ENCODE measurements at places on chromosomes 7 and 10.

- no peak for DNase-seq
Measured at GRCh38 chr10:118961436-118961835, 68.1 kb upstream of the NANOS1 start.

DNA sequence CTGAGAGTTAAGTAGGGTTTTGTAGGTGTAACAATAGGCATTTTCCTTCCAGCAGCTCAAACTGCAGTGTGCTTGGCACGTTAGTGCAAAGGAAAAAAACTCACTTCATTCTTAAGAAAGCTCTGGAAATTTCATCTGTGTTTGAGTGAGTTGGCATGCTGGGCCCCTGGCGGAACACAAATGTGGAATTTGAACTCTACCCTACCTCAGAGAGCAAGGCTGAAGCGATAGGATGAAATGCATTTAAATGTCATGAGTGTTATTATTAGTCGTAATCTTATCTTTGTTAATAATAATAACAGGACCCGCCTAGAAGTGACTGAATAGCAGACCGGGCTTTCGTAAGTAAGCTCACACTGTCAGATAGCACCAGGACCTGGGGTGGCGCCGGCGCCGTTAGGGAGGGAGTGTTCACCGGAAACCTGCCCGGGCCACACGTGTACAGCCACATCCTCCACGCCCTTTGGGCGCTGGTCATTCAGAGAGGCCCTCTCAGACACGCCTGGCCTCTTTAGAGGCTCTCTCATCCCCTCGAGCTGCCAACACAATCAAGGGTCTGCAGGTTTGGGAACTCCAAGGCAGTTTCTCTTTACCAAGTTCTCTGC, 63.5 kb downstream of the GRK5 start:
- peak; percentile 29 for DNase-seq

GRCh38 chr10:133166828-133167692, 7.0 kb downstream of the KNDC1 start:
- no peak for DNase-seq

DNA sequence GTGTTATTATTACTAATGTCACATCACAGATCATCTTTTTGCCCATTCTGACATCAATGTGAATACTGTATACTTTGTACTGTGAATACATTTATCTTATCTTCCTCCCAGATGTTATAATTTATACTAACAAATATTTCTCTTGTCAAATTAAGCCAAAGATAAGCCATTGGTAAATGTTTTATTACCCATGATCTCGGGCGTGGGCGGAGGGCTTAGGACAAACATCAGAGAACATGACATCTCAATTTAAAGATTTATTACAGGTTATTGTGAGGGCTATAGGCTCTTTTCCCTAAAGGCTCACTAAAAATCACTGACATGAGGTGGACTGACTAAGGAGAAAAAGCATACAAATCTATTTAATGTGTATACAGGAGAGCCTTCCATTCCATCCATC, 58.2 kb upstream of the DGKB start:
- DNase-seq, result no peak

DNA sequence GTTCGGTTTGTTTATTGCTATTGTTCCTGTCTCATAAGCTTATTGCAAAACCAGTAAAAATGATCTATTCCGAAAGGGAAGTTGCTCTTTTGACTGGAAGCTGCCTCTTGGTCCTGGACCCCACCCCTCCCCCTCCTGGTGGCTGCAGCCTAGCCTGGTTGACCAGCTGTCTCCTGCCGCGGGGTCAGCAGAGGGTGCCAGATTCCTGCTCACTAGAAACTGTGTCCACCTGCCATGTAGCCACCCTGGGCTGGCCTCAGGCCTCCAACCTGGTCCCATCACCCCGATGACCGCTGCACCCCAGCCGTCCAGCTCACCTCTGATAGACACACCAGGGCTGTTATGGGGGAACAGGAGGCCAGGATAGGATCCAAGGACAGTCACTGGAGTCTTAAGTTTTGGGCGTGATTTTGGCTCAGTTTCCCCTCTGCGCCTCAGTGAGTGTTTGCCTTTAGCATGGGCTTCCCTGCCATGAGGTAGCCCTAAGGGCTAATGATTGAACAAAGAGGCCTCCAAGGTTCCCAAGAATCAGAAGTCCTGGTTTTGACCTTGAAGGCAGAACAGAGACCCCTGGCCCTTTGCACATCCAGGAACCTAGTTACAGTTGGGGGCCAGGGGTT, 32.9 kb upstream of the SLF2 start:
- DNase-seq, result no peak

DNA sequence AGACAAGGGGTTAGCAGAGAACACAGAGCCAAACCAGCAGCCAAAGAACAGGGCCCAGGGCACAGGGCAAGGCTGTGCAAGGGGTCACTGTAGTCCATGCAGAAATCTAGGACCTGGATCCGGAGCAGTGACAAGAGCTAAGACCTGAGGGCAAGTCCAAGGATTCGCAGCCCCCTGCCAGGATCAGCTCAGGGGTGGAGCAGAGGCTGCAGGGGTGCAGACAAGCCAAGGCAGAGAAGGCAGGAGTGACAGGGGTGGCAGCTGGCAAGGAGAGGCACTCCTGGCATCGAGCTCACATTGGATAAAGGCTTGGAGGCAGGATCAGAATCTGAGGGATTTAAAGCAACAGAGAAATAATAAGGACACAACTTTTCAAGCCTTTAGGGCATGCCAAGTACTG, 80.7 kb upstream of the NANOS1 start:
- DNase-seq, result no peak

DNA sequence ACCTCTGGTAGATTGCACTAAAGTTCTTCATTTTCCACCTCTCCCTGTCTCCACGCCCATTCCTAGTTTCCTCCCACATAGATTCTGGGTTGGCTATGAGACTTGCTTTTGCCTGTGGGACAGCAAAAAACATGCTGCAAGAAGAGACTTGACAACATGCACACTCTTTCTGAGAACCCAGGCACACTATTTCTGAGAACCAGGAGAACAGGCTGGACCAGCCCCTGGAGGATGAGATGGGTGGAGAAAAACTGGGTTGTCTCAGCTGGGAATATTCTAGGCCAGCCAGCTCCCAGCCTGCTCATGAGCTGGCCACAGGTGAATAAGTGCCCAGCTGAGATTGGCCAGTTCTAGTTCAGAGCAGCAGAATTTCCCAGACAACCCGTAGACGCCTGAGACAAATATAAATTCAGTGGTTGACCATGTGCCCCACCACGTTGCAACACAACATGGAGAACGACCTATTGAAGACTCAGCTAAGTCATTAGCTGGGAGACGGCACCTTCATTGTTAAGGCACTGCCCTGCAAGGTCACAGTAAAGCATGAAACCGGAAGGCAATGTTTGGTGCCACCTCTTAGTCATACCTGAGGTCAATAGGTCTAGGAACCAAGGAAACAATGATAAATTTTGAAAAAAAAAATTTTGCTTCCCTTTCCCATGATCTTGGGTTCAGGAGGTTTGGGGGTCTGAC, 92.7 kb upstream of the AKR1E2 start:
- no peak for DNase-seq

- DNase-seq, result no peak
Measured at GRCh38 chr7:141291541-141291940, 217.7 kb downstream of the TMEM178B start.

- DNase-seq, result no peak
Measured at GRCh38 chr7:70700055-70700940, 431.6 kb upstream of the GALNT17 start.

DNA sequence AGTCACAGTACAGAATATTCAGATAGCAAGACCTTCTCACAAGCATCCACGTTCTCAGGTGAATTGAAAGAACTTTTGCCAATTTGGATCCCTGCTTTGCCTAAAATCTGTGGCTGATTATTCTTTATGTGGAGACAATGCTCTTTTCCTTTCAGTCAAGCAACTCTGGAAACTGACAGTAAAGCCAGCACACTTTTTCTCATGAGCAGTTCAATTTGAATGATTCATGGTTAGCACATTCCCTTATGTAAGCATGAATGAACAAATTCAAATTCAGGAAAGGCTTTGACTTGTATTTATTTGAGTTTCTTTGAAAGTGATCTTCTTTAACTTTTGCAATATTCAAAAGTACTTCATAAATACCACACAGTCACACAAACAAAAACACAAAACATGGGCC, 57.6 kb downstream of the MEOX2 start:
- DNase-seq, result no peak

DNA sequence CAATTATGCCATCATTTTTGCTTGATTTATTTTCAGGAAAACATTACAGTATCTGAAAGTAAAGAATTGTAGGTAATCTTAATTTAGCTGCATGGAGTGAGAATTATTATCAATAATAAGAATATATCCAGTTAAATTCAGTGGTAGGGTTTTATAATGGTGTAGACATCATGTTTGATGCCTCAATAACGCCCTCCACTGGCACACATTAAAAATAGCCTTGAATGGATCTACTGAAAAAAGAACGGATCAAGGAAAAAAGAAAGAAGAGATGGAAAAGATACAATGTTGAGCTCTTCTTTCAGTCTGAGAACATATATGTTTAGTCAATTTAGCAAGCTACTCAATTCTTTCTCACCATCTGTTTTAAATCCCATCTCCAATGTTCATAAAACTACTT, 319.2 kb downstream of the CDC14C start:
- no peak for DNase-seq

GRCh38 chr7:154686305-154686704, 316.6 kb downstream of the PAXIP1 start:
- DNase-seq, result no peak

DNA sequence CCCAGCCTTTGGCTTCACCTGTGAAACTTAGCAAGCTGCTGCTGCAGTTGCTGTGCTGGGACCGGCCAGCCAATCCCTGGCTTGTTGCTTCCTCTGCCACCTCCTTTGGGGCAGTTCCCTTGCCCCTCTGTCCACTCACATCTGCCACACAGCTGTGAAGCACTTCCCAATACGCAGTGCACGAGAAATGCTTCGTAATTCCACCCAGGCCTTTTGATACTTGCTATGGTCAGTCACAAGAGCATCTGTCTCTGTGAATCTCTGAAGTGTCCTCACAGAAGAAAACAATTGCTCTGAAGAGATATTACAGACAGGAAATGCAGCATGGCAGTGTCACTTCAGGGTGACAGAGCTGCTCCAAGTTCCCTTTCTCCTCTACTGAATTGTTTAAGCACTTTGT, 208.5 kb downstream of the PTEN start:
- DNase-seq, result no peak

DNA sequence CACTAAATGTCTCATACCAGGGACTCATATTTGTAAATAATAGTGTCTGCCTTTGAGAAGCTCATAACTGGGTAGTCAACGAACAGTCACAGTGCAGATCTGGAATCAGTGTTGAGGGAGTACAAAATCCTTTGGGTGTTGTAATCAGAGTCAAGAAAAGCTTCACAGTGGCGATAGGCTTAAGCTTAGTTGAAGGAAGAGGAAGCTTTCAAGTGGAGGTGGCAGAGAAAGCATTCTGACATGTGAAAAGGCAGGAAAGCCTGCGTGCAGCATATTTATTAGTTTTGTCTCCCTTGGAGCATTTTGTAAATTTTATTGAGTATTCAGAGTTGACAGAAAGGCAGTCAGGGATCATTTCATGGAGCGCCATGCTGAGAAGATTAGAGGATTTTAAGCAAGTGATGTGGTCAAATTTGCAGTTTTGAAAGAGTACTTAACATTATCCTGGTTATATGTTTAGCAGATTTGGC, 104.9 kb downstream of the ADK start:
- DNase-seq, result no peak

- DNase-seq, result no peak
Measured at GRCh38 chr10:130510755-130511154, 374.6 kb downstream of the GLRX3 start.

DNA sequence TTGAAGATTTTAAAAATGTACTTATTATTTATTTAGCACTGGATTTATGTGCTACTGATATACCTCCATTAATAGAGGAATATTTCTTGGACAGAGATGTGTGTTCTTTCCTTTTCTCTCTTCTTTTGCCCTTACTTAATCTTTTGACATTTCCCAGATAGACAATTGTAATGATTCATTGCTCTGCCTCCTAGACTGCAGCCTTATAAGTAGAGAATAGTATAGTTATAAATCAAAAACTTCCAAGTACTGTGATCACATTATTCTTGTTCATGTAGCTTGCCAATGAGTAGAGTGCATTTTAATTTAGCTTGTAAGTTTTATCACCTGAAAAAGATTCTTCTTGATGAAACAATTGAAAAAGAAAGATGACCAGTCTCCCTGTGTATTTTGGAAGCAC, 47.6 kb downstream of the CASD1 start:
- no peak for DNase-seq

DNA sequence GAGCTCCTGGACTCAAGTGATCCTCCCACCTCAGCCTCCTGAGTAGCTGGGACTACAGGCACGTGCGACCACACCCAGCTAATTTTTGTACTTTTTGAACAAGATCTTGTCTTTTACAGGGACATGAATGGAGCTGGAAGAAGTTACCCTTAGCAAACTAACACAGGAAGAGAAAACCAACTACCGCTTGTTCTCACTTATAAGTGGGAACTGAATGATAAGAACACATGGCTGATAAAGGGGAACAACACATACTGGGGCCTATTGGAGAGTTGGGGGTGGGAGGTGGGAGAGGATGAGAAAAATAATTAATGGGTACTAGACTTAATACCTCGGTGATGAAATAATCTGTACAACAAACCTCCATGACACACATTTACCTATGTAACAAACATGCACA, 70.9 kb upstream of the INHBA start:
- DNase-seq, result no peak

GRCh38 chr10:33760056-33760943, 425.8 kb upstream of the NRP1 start:
- DNase-seq, result no peak

All from activated T-cell treated with anti-CD3 and anti-CD28 coated beads, Interleukin-2, amount 50 U/mL, for 72 hours (primary cell).